HepG2 (cell line): ENCODE measurements at places on chromosomes 7 and 10. TPM values are rescaled to one million over a fixed set of nuclear protein-coding genes. Genes with fewer than 3 reads are reported as not detected.

The IRF5 gene
- polyA plus RNA-seq: 2.0 and 2.4 TPM in 2 replicates

The PAXIP1 gene
- 9.8 and 11.6 TPM in 2 replicates for polyA plus RNA-seq

The XRCC2 gene
- polyA plus RNA-seq: 2.5 and 3.8 TPM in 2 replicates

The ARL4A gene
- 6.1 and 10.8 TPM in 2 replicates for polyA plus RNA-seq

The TEX47 gene
- polyA plus RNA-seq: not detected in 2 replicates

The MYOZ1 gene
- polyA plus RNA-seq: not detected in 2 replicates

The SNX10 gene
- polyA plus RNA-seq: 18.6 and 27.6 TPM in 2 replicates

The AUTS2 gene
- polyA plus RNA-seq: not detected in 2 replicates

The RFC2 gene
- 14.2 and 14.6 TPM in 2 replicates for polyA plus RNA-seq

The SEMA3C gene
- 0.05 and 0.08 TPM in 2 replicates for polyA plus RNA-seq

The ADAMTS14 gene
- 0.07 and 0.10 TPM in 2 replicates for polyA plus RNA-seq

The ZNF479 gene
- not detected in 2 replicates for polyA plus RNA-seq

The CALU gene
- 136 and 198 TPM in 2 replicates for polyA plus RNA-seq

The GDF10 gene
- 0.03 TPM in 1 of 2 replicates, not detected in the other for polyA plus RNA-seq

The LRRC4 gene
- polyA plus RNA-seq: not detected in 2 replicates

The PAX2 gene
- not detected in 2 replicates for polyA plus RNA-seq

The ZNF425 gene
- 0.51 and 0.55 TPM in 2 replicates for polyA plus RNA-seq

The SYT15B gene
- not detected in 2 replicates for polyA plus RNA-seq

The CYP2C9 gene
- polyA plus RNA-seq: not detected in 2 replicates
